Muscle of back (tissue), 13 donors: ENCODE measurements at places on chromosomes 5 and 9.

- no peak for DNase-seq
Measured at GRCh38 chr9:127803507-127804352, 1.0 kb downstream of the FPGS start.

- no peak for DNase-seq
Measured at GRCh38 chr9:121896545-121896943, 196.6 kb downstream of the TTLL11 start.

DNA sequence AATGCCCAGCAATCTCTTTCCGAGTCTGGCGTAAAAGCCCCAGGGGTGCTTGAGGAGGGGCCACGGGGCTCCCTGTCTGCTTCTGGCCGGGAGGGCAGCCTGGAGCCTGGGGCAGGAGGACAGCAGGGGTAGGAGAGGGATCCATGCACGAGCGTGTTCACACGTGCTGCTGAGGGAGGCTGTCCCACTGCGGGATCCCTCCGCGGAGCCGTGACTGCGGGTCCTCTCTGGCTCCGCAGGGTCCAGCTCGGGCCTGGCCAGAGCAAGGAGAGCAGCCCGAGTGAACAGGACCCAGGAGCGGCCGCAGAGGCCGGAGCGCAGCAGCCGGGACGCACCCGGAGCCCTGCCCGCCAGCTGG is 78.4 kb downstream of the ZNF354C start:
- no peak for DNase-seq

- peak; percentile 11 for DNase-seq
Measured at GRCh38 chr5:145591578-145591977, 243.6 kb downstream of the PRELID2 start.

DNA sequence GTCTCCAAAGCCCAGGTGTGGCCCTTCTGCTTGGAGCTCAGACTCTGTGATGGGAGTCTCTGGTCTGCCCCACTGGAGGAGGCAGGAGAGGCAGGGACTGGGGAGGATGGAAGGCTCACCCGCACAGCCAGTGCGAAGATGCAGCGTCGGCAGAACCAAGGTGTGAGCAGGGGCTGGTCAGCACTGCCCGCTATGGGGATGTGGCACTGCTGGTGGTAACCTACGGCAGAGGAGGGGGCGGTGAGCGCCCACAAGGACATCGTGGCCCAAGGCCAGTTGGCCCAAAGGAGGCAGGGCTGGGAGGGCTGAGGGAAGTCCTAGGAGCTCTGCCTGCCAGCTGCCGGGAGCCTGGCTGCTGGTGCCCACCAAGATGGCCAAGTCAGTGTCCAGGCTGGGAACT is 7.3 kb downstream of the PHF19 start:
- no peak for DNase-seq

GRCh38 chr5:170269579-170269978 is 28.0 kb downstream of the LCP2 start:
- DNase-seq: no peak

GRCh38 chr5:65102976-65103711 is 334.4 kb downstream of the CWC27 start:
- peak; percentile 37 for DNase-seq

DNA sequence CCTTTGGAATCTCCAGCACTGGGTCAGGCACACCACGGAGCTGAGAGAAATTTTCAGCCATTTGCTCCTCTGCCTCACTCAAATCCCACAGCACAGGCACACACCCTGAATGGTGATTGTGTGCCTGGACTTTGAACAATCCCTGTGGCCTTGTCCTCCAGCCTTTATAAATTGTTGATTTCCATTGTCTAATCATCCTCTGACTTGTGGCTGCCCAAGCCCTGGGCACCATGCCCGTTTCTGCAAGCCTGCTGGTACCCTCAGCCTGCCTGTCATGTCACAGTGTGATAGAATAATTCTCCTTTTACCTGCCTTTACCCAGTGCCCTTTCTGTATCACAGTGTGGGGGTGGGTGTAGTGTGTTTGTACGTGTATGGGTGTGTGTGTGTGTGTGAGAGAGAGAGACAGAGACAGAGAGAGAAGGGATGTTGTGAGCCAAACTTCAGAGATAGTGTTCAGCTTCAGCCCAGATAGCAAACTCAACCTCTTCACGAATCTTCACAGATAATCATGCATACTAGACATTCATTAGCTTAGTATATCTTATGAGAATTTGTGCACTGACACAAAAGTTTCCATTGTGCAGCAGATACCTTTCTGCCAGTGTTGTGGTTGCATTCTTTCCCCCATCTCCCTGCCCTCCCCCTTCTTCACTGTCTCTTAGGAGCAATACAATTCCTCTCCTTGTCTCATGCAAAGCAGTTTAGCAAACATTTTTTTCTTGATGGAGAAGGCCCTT is 27.8 kb upstream of the SLC44A1 start:
- DNase-seq: no peak

DNA sequence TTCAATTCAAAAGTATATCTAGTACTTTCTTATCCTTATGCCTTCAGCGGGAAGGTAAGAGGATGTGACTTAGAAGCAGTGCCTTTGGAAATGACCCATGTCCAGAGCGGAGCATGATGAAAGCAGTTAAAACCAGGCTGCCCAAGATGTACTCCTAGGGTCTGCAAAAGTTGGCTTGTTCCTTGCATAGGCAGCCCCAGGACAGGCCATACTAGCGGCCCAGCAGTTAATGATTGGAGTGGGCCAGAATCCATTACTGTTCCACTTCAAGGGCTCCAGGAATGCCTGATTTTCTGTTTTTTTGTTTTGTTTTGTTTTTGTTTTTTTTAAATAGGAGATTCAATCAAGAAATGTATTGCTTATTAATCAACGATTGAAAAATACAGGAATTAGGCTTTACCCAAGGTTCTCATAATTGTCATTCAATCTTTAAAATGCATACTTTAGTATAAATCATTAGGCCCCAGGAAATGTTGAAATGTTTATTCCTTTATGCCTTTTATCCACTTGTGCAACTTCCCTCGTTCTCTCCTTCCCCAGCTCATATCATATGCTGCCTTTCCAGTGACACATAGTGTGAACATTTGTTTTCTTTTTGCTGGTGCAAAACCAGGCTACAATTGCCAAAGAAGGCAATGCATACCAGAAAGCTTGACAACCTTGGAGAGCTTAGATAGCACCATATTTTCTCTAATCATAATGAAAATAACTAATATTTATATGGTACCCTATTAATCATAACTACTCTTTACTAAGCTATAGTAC is 190.8 kb downstream of the ARHGEF28 start:
- DNase-seq: no peak

DNA sequence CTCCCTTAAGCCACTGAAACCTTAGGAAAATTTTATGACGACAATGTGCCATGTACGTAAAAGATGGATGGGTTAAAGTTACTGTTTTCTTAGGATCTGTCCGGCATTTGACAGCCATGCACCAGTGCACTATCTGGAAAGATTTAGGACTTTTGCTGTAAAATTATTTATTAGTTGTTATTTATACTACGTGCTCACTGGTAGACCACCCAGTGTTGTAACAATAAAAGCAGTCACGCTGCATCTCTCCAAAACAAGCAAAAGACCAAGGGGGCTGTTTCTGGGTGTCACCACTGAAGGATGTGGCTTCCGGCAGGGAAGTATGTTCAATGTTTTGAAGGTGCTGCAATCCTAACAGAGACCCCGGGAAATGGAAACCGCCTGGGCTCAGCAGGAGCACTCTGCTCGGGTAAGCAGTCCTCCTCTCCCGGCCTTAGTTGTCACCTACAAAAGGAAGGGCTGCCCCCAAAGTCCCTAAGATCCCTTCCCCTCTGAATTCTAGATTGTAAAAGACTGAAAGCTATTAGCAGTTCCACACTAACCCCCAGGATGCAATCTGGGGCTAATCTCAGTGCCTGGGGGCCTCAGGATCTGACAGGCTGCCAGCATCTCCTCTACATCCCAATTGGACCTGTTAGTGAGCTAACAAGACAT is 38.6 kb downstream of the SAXO1 start:
- DNase-seq: no peak

DNA sequence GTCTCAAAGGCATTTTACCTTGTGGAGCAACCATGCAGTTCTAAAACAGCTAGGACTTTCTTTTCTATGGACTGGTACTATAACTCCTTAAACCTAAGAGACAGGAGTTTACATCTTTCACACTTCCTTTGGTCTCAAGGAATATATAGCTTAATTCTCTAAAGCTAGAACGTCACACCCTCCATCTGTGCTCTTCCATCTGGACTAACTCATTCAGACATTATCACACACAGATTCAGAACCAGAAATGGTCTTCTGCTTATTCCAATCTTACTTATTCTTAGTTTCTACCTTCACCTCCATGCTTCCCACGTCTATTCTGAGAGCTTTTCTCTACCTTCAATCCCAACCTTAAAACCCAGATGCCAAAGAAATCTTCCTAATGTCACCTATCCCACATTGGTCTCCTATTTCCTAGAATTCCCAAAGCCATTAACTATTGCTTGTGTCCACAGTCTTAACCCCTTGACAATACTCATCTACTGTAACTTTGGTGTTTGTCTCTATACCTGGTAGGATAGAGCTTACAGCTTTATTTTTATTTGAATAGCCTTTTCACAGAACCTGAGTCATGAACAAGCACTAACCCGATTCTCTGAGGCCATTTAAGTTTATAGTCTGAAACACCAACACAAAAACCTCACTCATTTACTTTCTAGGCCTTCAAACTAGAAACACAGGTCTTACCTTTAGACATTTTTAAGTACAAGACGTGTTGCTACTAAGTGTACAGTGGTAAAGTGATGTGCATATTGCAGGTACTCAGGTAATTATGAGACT is 22.8 kb downstream of the CSNK1A1 start:
- DNase-seq: no peak

- no peak for DNase-seq
Measured at GRCh38 chr9:133715295-133715865, 22.8 kb downstream of the SARDH start.

DNA sequence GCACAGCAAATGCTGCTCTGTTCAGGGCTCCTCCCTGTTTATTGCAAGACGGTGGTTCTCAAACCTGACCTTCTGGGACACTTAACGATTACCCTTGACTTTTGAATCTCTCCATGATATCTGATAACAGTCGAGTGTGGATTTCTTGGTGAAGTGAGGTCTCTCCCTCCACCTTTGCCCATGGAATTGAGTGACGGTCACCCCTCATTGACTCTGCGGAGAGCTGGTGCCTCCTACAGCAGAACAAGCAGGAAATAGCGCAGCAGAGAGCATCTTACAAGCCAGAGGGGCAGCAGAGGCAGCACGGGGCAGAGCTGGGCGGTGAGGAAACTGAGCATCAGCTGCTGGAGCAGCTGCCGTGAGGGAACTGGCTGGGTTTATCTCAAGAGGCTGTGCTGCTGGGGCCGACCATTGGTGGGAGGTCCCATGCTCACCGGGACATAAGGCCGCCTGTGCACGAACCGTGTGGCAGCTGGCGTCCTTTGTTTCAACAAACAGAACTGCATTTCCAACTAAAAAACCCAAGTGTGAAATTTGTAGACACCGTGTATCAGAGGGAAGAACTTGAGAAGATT is 189.8 kb downstream of the MTRR start:
- no peak for DNase-seq

GRCh38 chr9:121566481-121567465 is 67.1 kb upstream of the GGTA1 start:
- DNase-seq: peak; percentile 84

- no peak for DNase-seq
Measured at GRCh38 chr5:128413356-128413755, 124.7 kb downstream of the FBN2 start.

DNA sequence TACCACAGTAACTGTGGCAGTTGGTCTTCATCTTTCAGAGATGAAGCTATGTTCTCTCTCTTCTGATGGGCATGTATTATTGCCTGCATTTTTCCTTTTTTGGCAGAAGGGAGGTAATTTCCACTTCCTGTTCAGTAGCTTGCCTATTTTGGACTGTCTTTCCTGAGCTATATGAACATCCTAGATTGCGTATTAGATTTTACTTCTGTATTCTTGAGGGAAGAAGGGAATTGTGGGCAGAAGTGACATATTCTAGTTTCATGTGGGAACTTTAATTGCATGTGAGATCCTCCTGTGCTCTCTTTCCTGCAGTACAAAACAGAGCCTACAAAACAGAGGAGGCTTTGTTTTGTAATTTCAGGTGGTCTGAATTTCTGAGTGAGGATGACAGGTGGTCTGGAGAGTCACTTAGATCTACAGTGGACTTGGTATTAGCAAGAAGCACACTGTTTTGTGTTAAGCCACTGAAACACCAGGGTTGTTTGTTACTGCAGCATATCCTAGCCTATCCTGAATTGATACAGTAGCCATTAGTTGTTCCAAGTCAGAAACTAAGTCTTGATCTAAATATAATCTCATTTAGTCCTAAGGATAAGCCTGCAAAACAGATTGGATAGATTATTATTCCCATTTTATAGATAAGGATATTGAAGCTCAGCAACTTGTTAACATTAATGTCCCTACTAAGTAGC is 68.1 kb downstream of the AOPEP start:
- DNase-seq: no peak

GRCh38 chr5:72156946-72157624 is 49.8 kb downstream of the MAP1B start:
- peak; percentile 91 for DNase-seq

- DNase-seq: no peak
Measured at GRCh38 chr5:98787131-98787719, 13.8 kb downstream of the RGMB start.

- no peak for DNase-seq
Measured at GRCh38 chr9:95644377-95644776, 127.6 kb upstream of the PTCH1 start.

- no peak for DNase-seq
Measured at GRCh38 chr5:102910240-102911226, 155.4 kb downstream of the PAM start.

- peak; percentile 57 for DNase-seq
Measured at GRCh38 chr9:69391946-69392345, 66.9 kb downstream of the ENTREP1 start.

- no peak for DNase-seq
Measured at GRCh38 chr9:87520172-87520683, 22.6 kb downstream of the DAPK1 start.

GRCh38 chr5:53900677-53901076 is 340.2 kb downstream of the NDUFS4 start:
- no peak for DNase-seq

- peak; percentile 46 for DNase-seq
Measured at GRCh38 chr5:141618030-141618803, 583 bp downstream of the DIAPH1 start.

- no peak for DNase-seq
Measured at GRCh38 chr5:53170746-53171349, 61.3 kb upstream of the MOCS2 start.

DNA sequence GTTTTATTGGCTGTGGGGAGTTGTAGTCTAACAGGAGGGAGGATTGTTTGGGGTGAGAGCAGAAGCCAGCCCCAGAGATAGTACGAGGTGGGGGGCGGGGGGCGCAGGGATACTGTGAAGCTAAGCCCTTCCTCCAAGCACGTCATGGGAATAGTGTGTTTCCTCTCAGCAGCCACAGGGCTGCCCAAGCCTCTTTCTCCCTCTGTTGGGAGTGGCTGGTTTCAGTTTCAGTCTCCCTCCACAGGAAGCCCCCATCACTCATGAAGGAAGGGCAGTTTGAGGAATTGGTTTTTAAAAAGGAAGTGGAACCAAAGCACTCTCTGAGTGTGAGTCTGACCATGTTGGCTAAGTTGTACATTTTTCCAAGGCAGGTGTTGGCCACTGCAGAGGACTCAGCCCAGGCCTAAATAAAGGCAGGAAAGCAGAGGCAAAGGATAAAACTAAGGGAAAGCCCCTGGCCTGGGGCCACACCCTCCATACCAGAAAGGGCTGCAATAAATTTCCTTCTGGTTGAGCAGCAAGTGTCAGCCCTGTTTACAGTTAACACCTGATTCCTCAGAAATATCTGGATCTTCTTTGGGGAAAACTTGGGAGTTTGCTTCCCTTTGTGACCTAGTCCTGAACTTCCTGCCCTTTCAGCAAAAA is 3.2 kb downstream of the RAB24 start:
- peak; percentile 58 for DNase-seq

GRCh38 chr5:13629218-13629617 is 315.3 kb downstream of the DNAH5 start:
- no peak for DNase-seq
